Gastrocnemius medialis (tissue), 4 donors: ENCODE measurements at places on chromosomes 7 and 10. TPM values are rescaled to one million over a fixed set of nuclear protein-coding genes. Genes with fewer than 3 reads are reported as not detected.

TMEM130 gene
- not detected for total RNA-seq

ICA1 gene
- 1.9 TPM for total RNA-seq

ERVW-1 gene
- total RNA-seq: not detected

SH2D4B gene
- not detected for total RNA-seq

LIMK1 gene
- 24.0 TPM for total RNA-seq

NEUROD6 gene
- total RNA-seq: not detected

ASB10 gene
- 22.8 TPM for total RNA-seq

INMT gene
- total RNA-seq: 8.6 TPM

HYAL4 gene
- total RNA-seq: 3.3 TPM

CTTNBP2 gene
- 1.8 TPM for total RNA-seq

TMEM236 gene
- total RNA-seq: 0.56 TPM

RASA4B gene
- total RNA-seq: 38.0 TPM

MALRD1 gene
- total RNA-seq: not detected

GRM8 gene
- total RNA-seq: not detected

TMEM229A gene
- not detected for total RNA-seq

SGCE gene
- 5.1 TPM for total RNA-seq

METTL2B gene
- total RNA-seq: 20.1 TPM

CTNNA3 gene
- total RNA-seq: 14.3 TPM

PAX4 gene
- not detected for total RNA-seq

PIP gene
- total RNA-seq: not detected

NPC1L1 gene
- total RNA-seq: not detected

GRM3 gene
- total RNA-seq: not detected

CHST15 gene
- 9.0 TPM for total RNA-seq

SHLD2 gene
- 7.2 TPM for total RNA-seq

TLL2 gene
- not detected for total RNA-seq
